ENCODE measurements at places on chromosomes 1 and 21.

DNA sequence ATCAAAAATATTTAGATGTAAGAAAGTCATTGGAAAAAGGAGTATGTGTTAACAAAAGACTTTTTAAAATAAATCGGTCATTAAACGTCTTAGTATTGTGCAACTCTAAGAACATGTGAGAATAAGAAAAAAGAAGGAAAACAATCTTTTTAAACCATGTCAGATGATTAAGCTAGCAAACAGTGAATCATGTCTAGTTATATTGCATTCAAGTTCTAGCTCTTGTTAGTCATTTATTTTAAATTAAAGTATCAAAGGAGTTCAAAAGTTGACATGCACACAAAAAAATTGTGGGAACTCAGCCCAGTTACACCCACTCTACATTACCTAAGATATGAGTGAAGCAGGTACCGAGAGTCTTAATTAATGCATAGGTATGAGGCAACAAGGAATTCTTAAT, 9.8 kb downstream of the FRRS1 start:
- peak; percentile 63 for DNase-seq

DNA sequence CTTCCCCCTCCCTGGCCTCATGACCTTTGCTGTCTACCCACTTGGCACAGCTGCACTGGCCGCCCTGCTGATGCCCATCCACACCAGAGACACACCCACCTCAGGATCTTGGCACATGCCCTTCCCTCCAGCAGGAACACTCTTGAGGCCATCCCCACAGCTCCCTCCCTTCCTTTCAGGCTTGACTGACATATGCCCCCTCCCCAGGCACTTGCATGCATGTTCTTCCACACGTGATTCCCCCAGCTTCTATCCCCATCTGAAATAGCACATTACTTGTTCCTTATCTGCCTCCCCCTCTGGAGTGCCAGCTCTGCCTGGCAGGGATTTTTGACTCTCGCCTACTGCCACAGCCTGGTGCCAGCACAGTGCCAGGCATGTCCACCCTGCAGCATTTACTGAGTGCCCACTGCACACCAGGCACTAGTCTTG, 98.5 kb upstream of the SLC25A33 start:
- DNase-seq = no peak

GRCh38 chr1:109198745-109199144, 15.0 kb upstream of the SARS1 start:
- no peak for DNase-seq

DNA sequence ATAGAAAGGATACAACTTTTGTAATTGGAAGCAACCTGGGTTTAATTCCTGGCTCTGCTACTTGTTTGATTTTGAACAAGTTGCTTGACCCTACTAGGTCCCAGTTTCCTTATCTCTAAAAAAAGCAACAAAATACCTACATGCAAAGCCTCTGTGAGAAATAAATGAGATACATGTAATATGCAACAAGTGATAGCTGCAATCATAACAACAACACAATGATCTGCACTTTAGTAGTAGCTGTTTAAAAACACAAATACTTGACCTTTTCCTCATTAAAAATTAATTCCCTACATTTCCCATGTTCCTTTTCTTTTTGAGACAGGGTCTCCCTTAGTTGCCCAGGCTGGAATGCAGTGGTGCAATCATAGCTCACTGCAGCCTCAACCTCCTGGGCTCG, 40.0 kb downstream of the FRRS1 start:
- DNase-seq = no peak

DNA sequence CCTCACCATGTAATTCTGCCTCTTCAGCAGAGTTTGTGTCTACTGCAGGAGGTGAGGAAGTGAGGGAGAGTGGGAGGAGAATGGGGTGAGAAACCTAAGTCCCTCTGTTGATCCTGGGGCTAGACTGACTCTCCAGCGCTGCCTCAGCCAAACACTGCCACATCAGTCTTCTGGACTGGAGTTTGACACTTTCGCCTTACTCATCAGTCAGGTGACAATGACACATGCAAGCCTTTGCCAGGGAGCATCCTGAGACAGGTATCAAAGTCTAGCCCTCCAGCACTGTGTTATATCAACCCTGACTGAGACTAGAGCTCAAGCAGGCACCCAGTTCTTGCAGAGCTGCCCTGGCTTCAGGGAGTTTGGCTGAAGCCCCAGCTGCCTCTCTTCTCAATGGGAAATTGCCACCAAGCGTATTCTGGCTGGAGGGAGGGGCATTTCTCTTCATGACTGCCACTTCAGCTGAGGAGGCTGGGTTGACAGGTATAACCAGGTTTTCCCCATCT, 33.3 kb upstream of the SUCO start:
- no peak for DNase-seq

- no peak for DNase-seq
Measured at GRCh38 chr1:198171667-198172540, 15.1 kb downstream of the NEK7 start.

GRCh38 chr1:229848752-229849677, 218.0 kb upstream of the GALNT2 start:
- no peak for DNase-seq

DNA sequence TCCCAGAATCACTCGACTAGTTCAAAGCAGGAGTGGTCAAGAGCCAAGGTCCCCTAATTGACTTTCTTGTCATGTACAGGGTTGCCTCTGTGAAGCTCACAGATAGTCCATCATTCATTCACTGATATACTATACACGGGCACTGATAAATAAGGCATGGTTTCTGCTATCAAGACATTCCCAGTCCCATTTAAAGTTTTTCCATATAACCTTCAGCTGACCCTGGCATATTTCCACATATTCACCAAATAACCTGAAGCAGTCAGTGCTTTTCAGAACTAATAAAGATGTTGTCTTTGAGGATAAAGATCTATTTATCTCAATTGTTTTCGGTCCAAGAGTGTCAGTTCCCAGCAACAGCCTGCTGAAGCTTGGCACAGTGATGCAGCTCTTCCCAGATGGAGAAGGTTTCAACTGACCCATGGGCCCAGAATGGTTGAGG, 173.4 kb downstream of the ZZZ3 start:
- no peak for DNase-seq

DNA sequence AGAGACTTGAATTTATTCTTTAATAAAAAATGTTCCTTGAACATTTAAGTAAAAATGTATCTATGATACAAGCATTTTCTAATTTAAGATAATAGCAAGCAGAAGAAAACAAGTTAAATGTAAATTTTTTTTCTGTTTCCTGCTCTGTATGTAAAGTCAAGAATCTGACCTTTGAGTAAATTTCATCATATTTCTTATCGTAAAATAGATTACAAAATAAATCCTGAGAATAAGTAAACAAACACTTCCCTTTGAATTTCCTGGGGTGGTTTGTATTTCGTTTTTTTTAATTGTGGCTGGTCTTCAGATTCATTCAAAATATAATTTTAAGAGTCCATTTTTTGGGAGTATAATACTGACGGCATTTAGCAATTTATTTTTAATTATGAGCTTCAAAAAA, 77.6 kb downstream of the POU2F1 start:
- no peak for DNase-seq

DNA sequence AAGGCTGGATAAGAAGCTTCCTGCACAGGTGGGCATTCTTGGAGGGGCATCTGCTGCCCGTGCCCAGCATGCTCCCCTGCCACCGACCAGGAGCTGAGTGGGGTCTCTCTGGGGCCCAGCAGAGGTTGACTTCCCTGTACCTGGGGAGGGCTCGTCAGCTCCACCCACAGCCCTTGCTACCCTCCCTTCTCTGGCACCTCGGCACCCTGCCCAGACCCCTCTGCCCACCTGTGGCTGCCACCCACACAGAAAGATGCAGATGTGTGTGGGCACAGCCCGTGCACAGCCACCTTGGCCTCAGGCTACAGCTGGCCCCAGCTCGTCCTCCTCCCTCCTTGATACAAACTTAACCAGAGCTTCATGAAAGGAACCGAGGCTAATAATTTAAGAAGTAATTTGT, 241.2 kb upstream of the VAMP3 start:
- DNase-seq = no peak

GRCh38 chr1:33082575-33083108, 1.7 kb downstream of the AZIN2 start:
- DNase-seq = no peak

DNA sequence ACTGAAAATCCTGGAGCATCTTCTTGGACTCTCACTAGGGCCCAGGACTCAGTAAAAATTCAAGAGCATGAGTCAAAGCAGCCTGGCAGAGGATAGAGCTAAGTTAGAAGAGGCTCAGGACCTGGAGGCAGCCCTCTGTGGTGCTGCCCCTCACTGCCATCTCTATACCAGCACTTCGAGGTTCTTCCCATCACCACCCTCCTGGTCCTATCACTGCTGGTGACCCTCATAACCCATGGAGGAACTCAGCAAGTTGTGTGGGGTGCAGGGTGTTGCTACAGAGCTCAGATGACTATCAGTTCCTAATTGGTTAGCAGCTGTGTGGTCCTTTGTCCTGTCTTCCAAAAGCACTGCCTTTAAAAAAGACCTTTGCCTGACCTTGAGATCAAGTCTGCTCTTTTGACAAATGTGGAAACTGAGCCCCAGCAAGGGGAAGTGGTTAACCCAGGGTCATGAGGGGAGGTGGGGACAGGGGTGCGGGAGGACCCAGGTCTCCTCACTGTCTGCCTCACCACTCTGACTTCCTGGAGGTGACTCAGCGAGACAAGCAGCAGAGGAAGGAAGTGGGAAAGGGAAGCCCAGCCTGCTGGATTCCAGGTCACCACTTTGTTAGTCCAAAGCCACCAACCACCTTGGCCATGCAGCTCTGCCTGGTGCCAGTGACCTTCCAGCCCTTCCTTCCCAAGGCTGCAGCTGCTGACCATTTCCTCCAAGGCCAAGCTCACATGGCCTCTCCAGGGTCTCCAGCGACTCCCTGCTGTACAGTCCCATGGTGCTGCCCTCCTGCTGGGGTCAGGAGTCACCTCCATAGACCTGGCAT, 199.4 kb upstream of the EDN2 start:
- no peak for DNase-seq

GRCh38 chr1:65625528-65625927, 167.2 kb upstream of the PDE4B start:
- DNase-seq = no peak

All from kidney epithelial cell (primary cell).